ENCODE measurements at places on chromosomes 13 and 19.

DNA sequence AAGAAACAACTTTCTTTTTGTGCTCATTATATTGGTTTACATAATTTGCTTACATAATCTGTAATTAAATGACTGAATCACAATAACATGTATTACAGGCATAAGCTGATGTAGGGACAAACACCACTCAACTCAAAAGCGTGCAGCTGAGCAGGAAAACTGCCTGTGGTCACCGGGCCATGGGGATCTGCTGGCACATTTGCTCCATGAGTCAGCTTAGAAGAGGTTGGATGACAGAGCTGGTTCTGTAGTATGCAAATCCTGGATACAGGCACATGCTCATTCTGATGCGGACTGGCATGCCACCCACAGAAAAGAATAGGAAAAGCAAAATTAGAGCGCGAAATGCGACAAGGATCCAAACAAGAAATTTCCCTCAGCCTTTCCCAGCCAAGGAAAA lies 128.6 kb downstream of the USP12 start:
- peak; percentile 83 for DNase-seq

DNA sequence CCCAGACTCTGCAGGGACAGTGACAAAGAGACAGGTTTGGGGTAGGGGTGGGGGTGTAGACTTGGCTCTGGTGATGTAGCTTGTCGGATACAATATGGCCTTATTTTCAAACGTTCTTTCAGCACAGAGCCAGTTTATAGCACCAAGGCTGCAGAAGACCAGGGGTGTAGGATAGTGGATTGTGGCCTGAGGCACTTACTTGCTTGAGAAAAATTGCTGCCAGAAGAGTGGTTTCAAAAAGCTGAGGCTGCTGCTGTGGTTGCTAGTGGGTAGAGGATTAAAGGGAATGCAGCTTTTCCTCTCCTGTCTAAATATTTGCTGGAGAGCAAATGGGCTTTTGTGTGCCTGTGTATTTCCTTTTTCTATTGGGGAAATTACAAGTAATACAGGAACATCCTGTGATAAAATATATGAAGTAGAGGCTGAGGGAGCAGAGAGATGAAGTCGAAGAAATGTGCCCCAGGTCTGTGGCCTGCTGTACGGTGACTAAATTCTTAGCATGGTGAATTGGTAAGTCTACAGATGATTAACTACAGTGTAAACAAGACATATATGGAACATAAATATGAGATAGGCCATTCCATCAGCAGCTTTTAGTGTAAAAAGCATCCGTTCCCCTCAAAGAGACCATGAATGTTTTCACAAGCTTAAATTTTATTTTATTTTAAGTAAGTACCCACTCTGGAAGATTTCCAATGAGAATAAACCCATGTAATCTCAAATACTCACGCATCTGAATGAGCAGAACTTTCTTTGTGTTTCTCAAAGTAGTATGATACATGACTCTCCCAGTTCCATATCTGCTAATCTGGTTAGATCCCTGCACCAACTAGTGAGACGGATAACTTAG lies 112.9 kb downstream of the LRCH1 start:
- peak; percentile 66 for DNase-seq

- no peak for DNase-seq
Measured at GRCh38 chr13:111973605-111974340, 93.2 kb upstream of the SOX1 start.

GRCh38 chr13:42153199-42154113 lies 105.0 kb downstream of the DGKH start:
- no peak for DNase-seq

DNA sequence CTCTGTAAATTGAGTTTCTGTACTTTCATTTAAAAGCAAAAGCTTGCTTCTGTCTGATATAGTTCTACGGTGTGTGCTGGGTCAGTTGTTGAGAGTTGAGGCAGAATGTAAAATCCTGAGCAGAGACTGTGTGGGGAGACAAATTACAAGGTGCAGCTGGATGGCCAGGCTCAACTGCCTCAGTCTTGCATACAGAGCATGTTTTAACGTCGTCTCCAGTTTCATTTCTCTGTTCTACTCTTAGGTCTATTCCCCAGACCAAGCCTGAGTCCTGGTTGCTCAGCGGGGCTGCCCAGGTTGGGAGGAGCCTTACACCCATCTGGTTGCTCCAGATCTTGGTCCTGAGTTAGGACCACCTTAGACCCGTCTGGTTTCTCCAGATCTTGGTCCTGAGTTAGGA lies 54.4 kb upstream of the MEDAG start:
- no peak for DNase-seq

Data from A673 (cell line).